ENCODE measurements at places on chromosomes 3 and 15.

- peak; percentile 33 for DNase-seq
These were observed 53.5 kb upstream of the PRTG start for GRCh38 chr15:55796321-55796965.

DNA sequence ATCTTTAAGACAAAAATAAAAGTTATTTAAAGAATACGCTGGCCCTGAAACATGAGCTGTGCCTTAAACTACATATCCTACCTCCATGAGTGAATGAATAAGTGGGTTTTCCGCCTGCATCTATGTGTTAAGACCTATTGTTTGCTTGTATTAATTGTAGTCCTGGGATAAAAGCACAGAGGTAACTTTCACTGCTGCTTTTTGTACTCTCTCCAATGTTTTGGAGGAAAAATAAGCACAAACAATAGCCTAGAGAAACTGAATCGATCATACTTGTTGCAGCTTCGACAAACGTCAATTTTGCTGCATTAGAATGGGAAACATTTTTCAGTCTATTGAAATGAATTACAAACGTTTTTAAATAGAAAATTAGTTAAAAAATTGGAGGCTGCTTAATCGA is 1.3 kb upstream of the CTNNB1 start:
- no peak for DNase-seq

GRCh38 chr15:73573572-73573971 is 59.6 kb downstream of the NPTN start:
- no peak for DNase-seq

- no peak for DNase-seq
These were observed 229.0 kb upstream of the TBL1XR1 start for GRCh38 chr3:177426106-177426877.

GRCh38 chr15:41858756-41859155 is 20.1 kb downstream of the PLA2G4B start:
- no peak for DNase-seq

DNA sequence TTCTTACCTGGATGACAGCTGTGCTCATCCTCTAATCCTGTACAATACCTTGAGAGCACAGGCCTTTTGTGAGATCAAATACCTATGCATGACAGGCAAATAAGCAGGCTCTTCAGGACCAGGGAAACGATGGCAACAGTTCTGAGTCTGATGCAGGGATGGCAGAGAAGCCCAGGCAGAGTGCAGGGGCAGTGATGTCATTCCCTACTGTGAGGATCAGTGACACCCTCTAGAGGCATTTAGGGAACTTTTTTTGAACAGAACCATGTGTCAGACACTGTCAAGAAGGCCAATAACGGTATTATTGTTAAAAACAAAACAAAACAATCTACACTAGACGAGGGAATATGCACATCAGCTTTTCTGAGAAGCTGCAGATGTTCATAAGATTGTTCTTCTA is 314.8 kb upstream of the CTDSPL start:
- peak; percentile 21 for DNase-seq

- no peak for DNase-seq
These were observed 18.4 kb upstream of the OPA1 start for GRCh38 chr3:193574488-193575070.

- no peak for DNase-seq
These were observed 17.3 kb downstream of the HDAC11 start for GRCh38 chr3:13497386-13497785.

DNA sequence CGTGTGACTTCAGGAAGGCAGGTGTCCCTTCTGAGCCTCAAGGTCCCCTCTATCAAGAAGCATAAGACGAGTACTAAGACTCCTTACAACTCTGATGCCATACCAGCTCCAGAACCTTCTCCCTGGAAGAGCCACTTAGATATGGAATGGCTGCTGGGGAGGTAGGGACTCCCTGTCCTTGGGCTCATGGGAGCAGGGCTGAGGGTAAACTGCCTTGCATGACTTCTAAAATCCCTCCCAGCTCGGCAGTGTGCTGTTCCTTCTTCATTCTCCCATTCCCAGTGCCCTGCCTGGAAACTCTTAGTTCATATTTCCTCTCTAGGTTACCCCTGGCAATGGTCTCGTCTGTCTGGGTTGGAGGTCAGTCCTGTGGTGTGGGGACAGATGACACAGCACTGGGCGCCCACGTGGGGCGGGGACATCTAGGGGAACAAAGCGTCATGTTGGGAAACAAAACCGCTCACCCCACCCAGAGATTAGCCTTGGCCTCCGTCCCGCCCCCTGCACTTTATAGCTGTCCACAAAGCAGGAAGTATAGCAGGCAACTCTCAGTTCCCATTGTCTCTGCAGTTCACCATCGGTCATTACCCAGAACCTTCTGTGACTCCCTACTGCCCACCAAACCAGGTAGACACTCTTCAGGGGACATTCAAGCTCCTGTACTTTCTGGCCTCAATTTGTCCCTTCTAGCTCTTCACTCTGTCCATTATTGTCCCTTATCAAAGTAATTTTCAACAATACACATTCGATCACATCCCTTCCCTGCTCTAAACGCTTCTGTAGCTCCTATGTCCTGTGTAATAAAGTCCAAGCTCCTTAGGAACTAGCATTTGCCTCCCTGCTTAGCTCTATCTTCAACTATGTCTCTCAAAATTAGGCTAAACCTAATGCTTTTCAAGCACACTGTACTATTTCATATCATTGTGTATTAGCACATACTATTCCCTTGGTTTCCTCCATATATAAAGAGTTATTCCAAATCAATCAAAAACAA is 73.8 kb downstream of the IQSEC1 start:
- no peak for DNase-seq

DNA sequence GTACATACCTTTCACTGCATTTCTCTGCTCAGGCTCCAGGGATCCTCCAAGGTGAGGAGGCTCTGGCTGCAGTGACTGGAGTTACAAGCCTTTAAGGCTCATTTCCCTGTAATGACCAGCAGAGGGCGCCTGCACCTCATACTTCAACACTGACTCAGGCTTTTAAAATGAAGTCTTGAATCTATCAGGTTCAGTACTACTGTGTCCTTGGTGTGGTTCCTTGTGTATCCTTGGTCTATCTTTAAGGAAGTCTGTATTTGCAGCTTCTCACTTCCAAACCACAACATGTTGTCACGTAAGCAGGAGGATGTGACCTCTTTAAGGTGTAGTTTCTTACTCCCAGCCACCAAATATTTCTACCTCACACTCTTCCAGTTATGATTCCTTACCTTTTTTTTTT is 122.5 kb upstream of the ZBED2 start:
- DNase-seq = peak; percentile 77

DNA sequence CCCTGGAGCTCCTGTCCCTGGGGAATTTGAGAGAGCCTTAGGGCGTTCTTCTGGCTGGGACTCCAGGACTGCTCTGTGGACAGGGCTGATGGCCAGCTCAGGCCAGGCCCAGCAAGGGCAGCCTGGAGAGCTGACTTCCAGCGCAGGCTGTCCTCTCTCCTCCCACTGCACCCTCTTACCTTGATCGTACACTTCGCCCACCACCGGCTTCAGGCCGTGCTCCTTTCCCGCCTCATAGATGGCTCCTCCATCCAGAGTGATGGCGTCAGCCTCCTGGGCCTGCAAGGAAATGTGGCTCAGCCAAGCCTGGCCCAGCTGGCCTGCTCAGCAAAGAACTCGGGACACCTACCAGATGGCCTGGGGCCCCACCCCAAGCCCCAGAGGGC is 3.1 kb downstream of the MELTF start:
- no peak for DNase-seq

DNA sequence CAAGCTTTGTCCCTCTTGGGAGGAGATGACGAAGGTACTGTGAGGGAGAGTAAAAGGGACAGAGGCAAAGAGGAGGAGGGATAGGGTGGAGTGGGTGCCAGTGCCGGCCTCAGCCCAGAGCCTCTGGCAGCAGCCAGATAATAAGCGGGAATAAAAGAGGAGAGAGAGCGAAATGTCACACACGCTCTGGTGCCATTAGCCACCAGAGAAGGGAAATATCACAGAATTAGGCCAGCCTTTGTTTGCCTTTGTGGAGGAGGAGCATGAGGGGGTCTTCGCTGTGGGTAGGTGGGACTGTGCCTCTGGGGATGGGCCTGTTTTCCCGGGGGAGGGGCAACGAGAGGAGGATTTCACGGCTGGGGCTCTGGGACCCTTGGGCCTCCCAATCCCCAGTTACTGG is 67.8 kb downstream of the LINGO1 start:
- DNase-seq = no peak

GRCh38 chr15:88621789-88622604 is 857 bp downstream of the AEN start:
- DNase-seq = no peak

- DNase-seq = no peak
These were observed 2.2 kb downstream of the ALPK3 start for GRCh38 chr15:84819291-84819768.

- DNase-seq = no peak
These were observed 44.2 kb downstream of the SOX2 start for GRCh38 chr3:181755959-181756358.

GRCh38 chr3:134378384-134378783 is 4.1 kb upstream of the AMOTL2 start:
- no peak for DNase-seq

DNA sequence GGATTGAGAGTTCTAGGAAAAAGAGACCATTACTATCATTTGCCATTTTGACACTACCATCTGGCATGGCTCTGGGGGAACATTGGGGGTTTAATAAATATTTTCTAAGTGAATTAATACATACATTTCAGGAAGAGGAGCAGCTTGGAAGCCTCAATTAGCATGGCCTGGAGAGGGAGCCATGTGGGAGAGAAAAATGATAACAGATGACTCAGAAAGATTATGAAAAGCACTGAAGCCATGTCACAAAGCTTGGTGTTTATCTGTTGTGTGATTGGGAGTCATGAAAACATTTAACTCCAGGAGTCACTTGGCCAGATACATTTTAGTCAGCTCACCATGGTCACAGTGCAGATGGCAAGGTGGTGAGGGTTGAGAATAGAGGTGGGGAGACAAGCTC is 121.0 kb downstream of the SSR3 start:
- no peak for DNase-seq

DNA sequence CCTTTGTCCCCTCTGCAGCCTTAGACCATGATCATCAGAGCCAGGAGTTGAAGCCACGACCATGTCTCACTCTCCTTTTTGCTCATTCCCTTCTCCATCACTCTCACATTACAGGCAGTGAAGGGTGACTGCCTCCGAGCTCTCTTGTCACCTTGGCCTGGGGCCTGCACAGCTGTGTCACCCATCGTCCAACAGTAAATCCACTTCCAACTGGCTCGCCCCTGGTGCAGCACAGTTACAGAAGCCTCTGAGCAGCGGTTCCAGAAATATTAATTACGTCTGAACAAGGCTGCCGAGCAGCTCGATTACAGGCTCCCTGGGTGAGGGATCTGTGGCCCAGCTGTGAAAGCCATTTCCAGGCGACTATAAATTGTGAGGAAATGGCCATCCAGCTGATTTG is 528.2 kb downstream of the NR2F2 start:
- DNase-seq = no peak

- no peak for DNase-seq
These were observed 19.4 kb downstream of the RPLP1 start for GRCh38 chr15:69472046-69472445.

DNA sequence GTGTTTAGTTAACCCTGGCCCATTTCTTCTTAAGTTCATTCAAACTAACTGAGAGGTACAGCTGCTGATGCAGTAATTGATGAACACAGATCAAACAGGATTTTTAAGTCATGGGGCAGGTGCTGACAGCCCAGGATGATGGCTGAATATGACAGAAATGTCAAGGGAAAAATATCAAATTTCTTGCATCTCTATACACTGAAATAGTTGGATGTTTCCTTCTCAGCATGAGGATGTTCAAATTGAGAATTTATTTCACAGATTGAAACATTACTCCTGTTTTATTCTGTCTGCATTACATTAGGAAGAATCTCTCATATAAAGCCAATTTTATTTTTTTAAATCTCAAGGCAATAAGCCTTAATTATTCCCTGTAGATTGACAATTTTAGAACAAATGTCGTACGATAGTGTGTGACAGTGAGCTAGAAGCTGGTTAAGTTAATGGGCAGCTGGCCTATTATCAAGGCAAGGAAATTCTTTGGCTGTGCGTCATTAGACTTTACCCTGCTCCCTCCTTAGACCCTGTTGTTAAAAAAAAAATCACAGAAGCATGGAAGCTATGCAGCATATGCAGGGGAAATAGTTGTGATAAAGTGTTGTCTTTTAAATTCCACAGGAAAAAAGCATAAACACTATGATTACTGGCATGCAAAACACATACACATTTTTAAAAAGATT is 183.8 kb upstream of the KCNMB2 start:
- peak; percentile 81 for DNase-seq

- no peak for DNase-seq
These were observed 64.1 kb upstream of the GOLGA6B start for GRCh38 chr15:72590427-72590826.

GRCh38 chr3:70000028-70000410 is 486 bp downstream of the SAMMSON start:
- DNase-seq = no peak

DNA sequence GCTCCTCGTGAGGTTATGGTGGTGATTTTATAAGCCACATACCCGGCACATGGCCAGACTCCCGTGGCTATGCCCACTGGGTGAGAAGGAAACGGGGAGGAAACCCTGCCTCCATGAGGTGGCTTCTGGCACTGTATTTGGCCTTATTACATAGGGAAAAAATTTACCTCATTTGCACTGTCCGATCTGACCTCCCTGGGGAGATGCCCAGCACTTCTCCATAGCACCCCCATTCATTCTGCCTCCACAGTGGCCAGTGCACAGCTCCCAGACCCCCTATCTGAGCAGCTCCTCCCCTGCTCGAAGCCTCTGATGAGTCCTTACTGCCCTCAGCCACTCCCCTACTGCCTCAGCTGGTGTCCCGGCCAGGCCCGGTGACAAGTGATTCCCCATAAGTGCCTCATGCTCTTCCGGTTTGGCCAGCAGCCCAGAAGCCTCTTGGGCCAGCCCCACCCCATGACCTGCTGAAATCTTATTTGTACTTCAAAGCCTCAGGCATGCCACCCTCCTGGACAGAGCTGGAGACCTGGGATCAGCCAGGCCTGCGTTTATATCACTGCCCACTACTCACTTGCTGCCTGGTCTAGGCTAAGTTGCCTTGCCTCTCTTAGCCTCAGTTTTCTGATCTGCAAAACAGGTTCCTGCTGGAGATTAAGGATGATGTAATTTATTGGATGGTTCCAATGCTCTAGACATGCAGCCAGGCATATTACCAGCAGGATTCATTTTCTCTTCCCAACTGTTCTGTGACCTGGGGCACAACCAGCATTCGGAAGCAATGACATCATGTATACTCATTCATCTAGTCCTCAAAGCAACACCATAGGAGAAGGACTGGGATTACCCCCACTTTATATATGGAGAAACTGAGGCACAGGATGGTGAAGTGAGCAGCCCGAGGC is 30.6 kb upstream of the SLC6A6 start:
- no peak for DNase-seq

GRCh38 chr15:74208901-74209559 is 6.4 kb upstream of the STRA6 start:
- peak; percentile 78 for DNase-seq

Measured in kidney glomerular epithelial cell (primary cell).